Stimulated activated CD4-positive, alpha-beta T cell treated with anti-CD3 and anti-CD28 coated beads, Interleukin-4, amount 100 ng/mL, for 24 hours (primary cell): ENCODE measurements at places on chromosomes 2 and 18.

DNA sequence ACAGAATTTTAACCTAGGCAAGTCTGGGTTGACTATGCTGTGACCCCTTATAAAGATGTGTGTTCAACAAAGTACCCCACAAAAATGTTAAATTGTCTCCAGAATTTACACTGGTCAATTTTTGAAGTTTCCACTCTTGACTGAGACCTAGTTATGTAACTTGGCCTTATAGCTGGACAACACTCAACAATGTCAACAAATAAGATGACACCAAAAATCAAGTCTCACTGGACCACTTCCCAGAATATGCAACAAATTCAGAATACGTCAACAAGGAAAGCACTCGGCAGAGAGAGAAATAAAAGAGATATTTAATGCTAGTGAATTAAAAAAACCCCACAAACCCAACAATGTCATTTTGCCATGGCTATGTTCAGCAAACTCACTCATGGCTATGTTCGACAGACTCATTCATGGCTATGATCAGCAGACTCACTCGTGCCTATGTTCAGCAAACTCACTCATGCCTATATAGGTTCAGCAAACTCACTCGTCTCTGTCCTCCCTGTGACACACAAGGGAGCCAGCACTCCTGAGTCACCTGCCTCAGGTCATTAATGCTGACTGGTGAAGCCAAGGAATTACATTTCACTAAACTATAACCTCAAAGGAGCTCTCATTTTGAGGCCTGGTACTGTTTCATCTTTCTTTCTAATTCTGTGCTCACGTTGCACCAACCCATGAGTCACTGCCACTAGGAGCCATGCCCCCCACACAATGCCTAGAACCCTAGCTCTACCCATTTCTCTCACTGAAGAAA lies 72.7 kb downstream of the PTPN2 start:
- no peak for DNase-seq

DNA sequence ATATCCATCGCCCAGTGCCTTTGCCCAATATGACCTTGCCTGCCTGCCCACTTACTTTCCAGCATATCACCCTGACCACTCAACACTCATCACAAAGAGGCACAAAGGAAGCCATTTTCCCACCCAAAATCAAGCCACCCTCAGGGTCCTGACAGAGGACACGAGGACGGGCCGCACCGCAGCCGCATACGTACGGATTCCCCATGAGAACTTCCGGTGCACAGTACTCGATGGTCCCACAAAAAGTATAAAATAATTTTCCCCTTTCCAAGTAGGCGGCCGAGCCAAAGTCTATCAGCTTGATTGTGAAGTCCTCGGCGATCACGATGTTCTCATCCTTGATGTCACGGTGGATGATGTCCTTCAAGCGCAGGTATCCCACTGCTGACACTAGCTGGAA lies 10.0 kb upstream of the MTERF4 start:
- no peak for DNase-seq

DNA sequence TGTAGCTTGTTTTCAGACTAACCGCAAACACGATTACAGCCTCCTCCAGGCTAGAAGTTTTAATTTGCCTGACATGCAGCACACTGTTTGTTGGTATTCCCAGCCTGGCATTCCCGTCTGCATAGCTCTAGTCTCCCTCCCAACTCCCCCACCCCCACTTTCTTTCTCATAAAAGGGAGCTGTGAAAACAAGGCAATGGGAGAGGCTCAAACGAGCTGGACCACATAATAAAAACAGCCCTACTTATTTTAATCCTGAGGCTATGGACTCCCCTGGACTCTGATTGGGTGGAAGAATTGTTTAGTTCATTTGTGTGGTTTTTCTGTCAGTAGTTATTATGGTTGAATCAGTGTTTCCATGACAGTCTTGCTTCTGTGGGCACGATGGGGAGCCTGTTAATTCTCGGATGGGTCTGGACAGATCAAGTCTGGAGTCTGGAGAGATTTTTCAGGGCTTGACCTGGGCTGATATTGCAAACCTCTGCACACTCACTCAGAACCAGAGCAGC lies 1.2 kb downstream of the STON1 start:
- no peak for DNase-seq

DNA sequence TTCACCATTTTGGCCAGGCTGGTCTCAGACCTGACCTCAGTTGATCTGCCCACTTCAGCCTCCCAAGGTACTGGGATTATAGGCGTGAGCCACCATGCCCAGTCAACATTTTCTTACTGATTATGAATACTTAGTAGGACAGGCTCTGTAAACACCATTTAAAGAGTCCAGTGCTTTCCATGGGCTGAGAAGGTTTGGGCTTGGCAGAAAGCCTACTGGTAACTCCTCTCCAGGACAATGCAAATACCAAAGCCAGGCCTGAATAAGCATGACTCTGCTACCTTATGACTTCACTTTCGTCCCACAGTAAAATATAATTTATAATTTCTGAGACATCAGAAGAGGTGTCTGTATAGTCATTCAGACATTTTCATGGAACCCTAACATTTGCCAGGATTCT lies 60.2 kb upstream of the FAM117B start:
- no peak for DNase-seq

DNA sequence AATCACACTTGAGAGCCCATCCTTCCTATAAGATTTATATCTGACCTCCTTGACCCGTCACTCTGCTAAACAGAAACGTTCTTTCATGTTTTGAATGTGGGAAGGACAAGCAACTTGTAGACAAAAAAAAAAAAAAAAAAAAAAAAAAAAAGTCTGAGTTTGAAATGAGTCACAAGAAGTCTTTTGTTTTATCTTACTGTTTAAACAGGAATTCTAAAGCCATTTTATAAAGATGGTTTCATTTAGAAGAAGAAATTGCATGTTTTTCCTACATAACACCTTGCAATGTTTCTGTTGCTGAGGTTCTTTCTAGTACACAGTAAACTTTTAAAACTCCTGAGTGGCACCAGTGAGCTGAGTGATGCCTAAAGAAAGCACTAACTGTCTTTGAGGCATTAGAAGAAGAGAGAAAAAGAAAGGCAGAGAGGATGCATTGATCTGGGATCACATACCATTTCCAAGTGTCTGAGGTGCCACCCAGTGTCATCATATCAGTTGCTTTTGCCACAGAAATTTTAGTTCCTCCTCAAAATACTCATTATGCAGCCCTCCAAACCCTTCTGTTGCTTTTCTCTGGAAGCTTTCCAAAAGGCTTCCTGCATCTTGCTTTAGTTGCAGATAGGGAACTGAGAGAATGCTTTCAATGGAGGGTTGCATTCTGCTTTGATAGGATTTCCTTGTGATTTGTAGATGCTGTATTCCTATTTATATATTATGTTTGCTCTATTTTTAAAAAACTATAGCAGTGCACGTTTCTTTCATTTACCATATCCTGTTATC lies 69.1 kb downstream of the ACVR2A start:
- DNase-seq = no peak

DNA sequence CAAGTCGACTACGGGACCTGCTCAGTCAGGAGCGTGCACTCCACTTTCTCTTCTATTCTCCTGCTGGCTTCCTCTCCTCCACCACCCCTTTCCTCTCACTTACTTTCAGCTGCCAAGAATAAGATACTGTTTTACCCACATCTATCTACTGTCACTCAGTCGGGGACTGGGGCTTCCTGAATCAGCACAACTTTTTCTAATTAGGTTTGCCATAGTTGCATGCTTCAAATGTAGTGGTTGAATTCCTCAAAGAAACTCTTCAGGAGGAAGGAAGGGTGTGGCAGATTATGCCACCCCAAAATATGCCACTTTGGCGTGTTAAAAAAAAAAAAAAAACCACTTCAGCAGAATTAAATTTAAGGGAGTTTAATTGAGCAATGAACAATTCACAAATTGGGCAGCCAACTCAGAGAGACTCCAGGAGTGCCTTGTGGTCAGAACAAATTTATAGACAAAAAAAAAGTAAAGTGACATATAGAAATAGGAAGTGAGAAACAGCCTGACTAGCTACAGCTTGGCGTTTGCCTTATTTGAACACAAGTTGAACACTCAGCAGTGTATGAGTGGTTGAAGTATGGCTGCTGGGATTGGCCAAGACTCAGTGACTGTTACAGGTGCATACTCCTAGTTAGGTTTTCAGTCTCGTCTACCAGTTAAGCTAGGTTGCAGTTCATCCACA lies 32.5 kb upstream of the RMDN2 start:
- no peak for DNase-seq

- DNase-seq = no peak
These were observed 84.3 kb upstream of the LTBP1 start for GRCh38 chr2:32862269-32863055.

DNA sequence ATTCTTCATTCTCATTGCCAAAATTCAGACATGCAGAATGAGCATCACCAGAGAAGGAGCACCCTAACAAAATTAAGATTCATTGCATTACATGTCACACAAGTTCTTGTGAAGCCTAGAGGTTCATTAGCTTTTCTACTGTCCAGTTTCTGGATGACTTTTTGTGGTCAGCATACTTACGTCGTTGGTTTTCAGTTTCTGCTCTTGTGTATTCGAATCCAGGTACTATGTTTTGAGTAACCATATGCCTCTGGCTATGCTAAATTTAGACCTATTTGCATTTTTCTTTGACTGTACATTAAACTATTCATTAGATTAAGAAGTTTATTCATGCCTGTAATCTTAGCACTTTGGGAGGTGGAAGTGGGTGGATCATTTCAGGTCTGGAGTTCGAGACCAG lies 251.3 kb downstream of the PARD3B start:
- no peak for DNase-seq

- DNase-seq = no peak
These were observed 46.8 kb upstream of the BIN1 start for GRCh38 chr2:127153691-127154158.

DNA sequence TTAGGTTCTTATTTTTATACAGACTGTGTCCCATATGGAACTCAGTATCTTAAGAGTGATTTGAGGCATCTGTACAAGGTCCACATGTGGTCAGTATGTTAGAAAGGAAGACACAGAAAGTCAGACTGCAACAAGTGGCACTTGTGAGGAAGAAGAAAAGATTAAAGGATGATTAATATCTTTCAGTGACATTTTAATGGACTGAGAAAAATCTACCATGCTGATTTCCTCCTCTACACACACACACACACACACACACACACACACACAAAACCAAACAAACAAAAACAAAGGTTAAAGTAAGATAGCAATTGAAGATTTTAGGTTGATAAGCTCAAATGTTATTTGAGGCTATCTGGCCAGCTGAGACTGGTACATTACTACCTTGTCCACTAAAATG lies 94.5 kb upstream of the CHRNA1 start:
- no peak for DNase-seq

- DNase-seq = no peak
These were observed 22.0 kb upstream of the GMPPA start for GRCh38 chr2:219476652-219477151.

DNA sequence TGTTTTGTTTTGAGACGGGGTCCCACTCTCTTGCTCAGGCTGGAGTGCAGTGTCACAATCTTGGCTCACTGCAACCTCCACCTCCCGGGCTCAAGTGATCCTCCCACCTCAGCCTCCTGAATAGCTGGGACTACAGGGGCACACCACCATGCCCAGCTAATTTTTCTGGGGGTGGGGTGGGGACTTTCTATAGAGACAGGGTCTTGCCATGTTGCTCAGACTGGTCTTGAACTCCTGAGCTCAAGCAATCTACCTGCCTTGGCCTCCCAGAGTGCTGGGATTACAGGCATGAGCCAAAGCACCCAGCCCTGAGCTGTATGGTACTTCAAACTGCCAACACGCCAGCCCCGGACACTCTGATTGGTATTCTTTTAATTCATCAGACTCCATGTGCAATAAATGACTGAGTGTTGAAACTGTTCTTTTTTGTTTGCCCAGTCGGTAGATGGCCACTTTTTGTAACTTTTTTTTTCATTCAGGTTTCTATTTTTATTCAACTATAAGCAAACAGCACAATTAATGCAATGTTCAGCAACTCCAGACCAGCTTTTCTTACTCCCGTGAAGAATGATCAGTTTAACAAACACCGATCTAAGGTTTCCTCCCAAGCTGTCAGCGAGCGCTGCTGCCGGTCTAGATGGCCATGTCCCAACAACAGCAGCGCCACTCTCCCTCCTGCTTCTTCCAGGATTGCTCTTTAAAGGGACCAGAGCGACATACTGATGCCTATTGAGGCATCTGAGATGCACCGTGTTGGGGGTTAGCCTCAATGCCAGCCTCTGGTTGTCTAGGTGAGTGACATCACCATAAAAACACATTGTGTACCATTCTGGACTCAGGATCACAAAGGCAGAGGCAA lies 12.5 kb upstream of the TGOLN2 start:
- no peak for DNase-seq

DNA sequence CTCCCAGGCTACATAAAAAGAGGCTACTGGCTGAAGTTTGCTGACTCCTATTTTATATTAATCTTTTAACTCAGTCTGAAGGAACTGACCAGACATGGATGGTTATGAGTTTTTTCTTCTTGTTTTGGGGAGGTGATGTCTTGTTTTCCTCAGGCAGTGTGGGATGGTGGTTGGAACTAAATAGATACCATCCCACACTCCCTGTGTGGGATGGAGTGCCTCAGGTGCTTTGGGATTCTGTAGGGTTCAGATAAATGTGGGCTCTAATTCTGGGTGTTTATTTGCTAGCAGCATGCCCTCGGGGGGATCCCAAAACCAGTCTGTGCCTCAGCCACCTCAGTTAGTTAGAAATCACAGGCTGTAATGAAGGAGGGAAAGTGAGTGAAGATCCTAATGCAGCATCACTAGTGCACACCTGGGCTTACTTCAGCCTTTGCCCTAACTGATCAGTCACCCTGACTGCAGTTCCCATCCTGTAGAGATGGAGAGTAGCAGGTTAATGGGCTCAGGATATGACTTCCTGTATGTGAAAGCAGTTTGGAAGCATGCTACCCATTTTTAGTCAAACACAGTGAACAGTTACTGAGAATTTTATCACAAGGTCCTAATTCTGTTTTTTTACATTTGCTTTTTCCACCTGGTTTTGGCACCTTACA lies 132.2 kb downstream of the SPTBN1 start:
- no peak for DNase-seq

- DNase-seq = no peak
These were observed 435.3 kb downstream of the TGIF1 start for GRCh38 chr18:3885209-3885792.

- no peak for DNase-seq
These were observed 1128.4 kb downstream of the TSN start for GRCh38 chr2:122883849-122884248.
